ENCODE measurements at places on chromosomes 4 and X.

GRCh38 chr4:174449944-174450785 lies 72.1 kb downstream of the HPGD start:
- DNase-seq: no peak

- no peak for DNase-seq
Measured at GRCh38 chrX:138648568-138648967, 62.9 kb downstream of the FGF13 start.

DNA sequence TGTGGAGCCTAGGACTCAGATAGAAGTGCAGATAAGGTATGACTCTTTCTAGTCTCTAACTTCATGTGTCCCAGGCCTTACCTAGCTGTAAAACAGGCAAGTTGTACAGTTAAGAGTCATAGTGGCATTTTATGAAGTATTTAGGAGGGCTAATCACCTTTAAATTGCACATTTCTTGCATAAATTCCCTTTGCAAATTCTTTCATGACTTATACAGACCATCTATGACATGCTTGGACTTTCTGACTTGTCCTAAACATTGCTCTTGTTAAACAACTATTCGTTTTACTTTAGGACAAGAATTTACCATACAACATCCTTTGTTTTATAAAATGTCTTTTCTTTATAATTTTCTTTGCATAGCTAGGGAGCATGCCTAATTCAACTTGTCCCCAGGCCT lies 7.8 kb upstream of the RRAGB start:
- no peak for DNase-seq

GRCh38 chr4:159206427-159206871 lies 103.6 kb downstream of the RAPGEF2 start:
- DNase-seq: no peak

DNA sequence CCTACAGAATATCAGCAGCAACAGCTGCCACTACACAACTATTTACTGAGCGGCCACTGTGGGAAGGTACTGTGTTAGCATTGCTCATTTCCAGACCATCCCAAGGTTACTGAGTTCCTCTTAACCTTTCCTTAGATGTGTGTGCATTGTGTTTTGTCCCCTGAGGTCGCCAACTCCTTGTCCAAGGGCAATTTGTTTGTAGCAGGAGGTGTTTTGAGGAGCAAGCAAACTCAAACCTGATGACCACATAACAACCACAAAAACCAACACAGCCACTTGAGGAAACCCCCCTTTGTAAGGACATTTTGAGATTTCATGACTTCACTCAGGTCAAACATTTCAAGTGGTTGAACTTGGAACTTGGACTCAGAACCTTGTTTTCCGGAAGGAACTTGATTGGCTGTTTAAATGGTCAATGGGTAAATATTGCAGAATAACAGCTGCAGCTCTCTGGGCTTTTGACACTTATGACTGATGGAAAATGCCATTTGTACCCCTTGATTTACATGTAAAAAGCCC lies 122.3 kb downstream of the MID1IP1 start:
- no peak for DNase-seq

GRCh38 chr4:189046642-189047041 lies 894.0 kb upstream of the FRG1 start:
- no peak for DNase-seq

GRCh38 chrX:96861661-96862060 lies 22.0 kb upstream of the RPA4 start:
- no peak for DNase-seq

- no peak for DNase-seq
Measured at GRCh38 chr4:139077567-139078355, 62.2 kb downstream of the NOCT start.

GRCh38 chr4:40749717-40750460 lies at the start of gene NSUN7:
TSS of gene NSUN7 (plus strand) at chr4:40749955. CDS start at chr4:40750694, 739 bp downstream.
- DNase-seq: no peak

DNA sequence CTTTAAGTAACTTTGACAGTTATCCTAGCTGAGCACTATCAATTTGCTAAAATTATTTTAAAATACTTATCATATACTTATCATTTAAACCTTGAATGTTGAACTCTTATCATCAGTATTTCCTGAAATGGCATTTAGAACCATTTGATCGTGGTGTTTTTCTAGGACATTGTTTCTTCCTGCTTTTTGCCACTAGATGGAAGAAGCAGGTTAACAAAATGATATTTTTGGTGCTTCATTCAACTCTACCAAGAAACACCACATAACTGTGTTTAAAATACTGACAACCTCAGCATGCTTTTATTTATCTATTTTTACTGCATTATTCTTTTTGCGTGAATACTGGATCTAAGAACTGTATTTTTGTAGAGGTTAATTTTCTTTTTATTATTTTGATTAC lies 44.6 kb downstream of the C4orf33 start:
- DNase-seq: no peak

GRCh38 chr4:114561590-114561989 lies 37.0 kb upstream of the UGT8 start:
- no peak for DNase-seq

GRCh38 chrX:100600758-100601157 lies 16.0 kb downstream of the TNMD start:
- no peak for DNase-seq

DNA sequence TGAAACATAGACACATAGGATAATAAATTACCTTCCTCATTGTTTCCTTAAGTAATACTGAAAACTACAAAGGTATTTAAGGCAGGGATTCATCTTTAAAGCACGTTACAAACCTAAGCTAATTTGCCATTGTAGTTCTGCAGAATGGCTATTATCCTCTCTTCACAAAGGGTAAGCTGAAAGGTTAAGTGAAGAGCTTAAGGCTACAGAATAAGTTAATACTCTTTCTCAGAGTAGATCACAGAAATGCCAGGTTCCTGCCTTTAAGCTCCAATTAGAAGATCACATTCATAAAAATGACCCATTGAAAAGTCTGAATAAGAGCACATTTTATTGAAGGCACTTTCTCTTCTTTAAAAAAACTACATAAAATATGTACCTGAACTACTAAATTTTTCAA lies 42.1 kb upstream of the PRDM5 start:
- no peak for DNase-seq

- DNase-seq: no peak
Measured at GRCh38 chr4:177853229-177853628, 411.0 kb upstream of the AGA start.

GRCh38 chr4:180059216-180059881 lies 2183.9 kb upstream of the TENM3 start:
- no peak for DNase-seq

- DNase-seq: no peak
Measured at GRCh38 chr4:47788126-47788525, 49.7 kb downstream of the CORIN start.

DNA sequence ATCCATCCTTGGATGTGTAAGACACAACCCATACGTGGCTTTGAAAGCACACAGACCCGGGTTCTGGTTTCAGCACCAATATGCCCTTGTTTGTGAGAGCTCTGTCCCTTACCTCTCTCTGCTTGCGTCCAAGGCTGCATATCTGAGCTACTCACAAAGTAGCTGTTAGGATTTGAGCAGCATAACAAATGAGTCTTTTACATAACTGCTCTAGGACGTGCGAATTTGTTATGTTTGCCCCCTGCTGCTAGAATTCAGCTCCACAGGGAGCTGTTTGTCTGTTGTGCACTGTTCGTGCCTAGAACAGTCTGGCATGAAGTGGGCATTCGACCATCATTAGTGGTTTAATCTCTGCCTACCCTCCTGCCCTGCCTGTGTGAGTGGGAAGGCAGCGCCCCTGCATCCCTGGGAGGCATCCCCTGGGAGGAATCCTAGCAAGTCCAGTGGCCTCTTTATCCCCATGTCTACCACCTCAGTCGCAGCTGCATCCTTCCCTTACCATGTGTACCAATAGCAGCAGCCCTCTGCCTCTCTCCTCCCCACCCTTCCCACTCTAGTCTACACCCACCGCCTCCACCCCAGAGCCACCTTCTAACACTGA lies 42.1 kb downstream of the SLC2A9 start:
- DNase-seq: no peak

DNA sequence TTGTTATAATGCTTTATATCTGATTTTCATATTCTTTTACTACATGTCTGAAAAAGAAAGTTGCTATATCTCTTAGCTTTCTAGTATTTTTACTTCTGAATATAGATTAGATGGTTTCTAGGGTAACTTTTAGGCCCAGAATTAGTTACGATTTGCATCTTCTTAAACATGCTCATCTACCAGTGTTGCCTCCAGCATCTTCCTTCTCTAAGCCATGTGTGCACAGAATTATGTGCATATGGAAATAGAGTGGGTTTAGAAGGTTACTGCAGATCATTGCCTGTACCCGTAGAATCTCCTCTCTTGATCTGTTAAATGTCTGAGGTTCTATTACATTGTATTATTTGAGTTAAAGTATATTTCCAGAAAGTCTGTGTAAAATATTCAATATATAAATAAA lies 2.5 kb upstream of the TDO2 start:
- DNase-seq: no peak

GRCh38 chr4:107492566-107492965 lies 227.5 kb downstream of the PAPSS1 start:
- no peak for DNase-seq

DNA sequence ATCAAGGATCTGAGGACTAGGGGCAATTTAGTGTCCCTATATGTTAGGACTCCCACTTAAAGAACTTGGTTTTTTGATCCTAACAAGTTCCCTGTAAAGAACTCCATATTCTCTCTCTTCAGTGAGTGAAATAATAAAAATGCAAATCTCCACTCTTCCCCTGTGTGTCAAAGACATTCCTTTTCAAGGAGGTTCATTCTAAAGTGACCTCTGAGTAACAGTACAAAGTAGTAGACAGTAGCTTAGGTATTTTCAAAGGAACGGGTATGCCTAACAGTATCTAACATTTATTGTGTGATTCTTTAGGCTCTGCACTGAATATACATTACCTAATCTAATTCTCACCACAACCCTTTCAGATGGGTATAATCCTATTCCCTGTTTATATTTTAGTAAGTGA lies 58.4 kb upstream of the SCOC start:
- no peak for DNase-seq

GRCh38 chrX:7108030-7108429 lies 39.5 kb upstream of the STS start:
- DNase-seq: no peak

- DNase-seq: no peak
Measured at GRCh38 chr4:152281822-152282221, 254.1 kb downstream of the FBXW7 start.

DNA sequence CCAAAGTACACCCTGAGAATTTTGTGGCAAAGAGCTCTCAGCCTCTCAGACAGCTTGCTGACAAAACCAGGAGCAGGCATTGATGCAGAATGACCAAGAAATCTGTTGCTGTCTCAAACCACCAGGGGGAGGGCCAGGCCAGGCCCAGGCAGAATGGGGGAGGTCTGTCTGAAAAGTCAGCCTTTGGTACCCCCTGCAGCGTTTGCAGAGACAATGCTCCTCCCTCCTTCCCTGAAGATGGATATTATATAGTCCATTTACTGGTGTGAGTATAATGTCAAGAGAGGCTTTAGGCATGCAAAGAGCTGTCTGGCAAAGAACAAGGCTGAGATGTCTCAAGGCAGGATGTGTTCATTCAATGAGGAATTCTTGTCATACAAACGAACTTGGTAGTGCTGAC lies 52.9 kb upstream of the TRPC5OS start:
- peak; percentile 24 for DNase-seq

All from AG08395 (cell line).